ENCODE measurements at places on chromosomes 1 and 21.

GRCh38 chr1:213968146-213968825 lies 19.5 kb upstream of the PROX1 start:
- no peak for DNase-seq

- no peak for DNase-seq
These were observed 2.4 kb downstream of the PGD start for GRCh38 chr1:10401281-10401680.

DNA sequence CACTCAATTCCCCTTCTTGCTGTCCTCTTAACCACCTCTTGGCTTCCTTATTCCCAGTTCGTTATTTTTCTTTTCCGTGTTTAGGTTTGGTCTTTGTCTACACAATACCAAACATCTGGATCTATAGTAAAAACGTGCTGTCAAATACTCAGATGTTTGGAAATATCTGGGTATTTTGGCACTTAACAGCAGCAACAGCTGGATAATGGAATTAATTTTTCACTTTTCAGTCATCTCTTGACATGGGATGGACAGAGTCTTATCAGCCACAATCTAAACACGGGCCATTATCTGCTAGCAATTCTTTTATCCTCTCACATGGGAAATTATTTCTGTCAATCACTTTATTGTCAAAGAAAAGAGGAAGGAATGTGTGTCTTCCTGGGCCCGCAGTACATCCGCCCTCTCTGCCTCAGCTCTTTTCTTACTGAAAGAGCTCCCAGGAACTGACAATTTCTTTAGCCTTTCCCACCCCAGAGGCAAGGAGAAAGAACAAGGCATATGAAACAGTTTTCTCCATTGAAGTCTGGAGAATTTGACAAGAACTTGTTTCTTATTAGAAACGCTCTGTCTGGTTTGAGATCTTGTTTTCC lies 13.4 kb downstream of the NHLH2 start:
- peak; percentile 44 for DNase-seq

- no peak for DNase-seq
These were observed 56.3 kb upstream of the DIP2A start for GRCh38 chr21:46402421-46402820.

- no peak for DNase-seq
These were observed 25.1 kb downstream of the IGFN1 start for GRCh38 chr1:201215531-201216357.

DNA sequence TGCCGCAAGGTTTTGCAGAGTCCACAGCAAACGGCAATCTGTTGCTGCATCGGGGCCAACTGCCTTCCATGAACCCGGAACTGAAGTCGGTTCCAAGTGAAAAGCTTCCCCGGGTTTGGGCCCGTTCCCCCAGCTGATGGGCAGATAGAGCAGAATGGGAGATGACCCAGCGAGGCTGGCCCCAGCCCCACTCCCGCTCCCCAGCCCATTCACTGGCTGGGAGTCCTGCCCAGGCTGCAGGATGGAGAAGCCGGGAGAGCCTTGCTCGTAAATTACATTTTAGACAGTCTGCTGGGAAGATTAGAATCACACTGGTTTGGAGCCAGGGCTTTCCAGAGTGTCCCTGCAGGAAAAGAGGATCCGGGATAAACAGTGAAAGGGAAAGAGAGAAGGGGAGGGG lies 31.6 kb upstream of the PAX7 start:
- no peak for DNase-seq

- DNase-seq = no peak
These were observed 50.0 kb upstream of the WNT2B start for GRCh38 chr1:112458756-112459155.

GRCh38 chr1:180631194-180631765 lies 542 bp upstream of the XPR1 start:
- DNase-seq = no peak

GRCh38 chr1:154614901-154615300 lies 6.9 kb upstream of the ADAR start:
- DNase-seq = no peak
